Activated CD4-positive, alpha-beta T cell treated with anti-CD3 and anti-CD28 coated beads, Interleukin-2, amount 50 U/mL, for 1 hour (primary cell): ENCODE measurements at places on chromosomes 12 and 14.

DNA sequence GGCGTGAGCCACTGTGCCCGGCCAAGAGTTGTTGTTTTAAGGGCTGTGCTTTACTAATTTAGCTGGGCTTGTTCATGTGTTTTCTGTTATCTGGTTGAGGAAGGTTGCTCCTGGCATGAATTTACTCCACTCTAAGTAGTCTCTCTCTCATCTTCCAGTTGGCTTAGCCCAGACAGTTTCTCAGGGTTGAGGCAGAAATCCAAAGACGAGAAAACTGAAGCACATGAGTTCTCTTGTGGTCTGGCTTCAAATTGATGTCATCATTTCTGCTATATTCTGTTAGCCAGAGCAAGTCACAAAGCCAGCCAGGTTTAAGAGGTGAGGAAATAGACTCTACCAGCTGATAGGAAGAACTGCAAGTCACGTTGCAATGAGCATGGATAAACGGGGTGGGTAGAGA is 57.9 kb downstream of the E2F7 start:
- DNase-seq: no peak

GRCh38 chr14:92950773-92951172 is 27.8 kb downstream of the CHGA start:
- DNase-seq: no peak

- no peak for DNase-seq
Measured at GRCh38 chr12:113162102-113163029, 12.8 kb downstream of the CFAP73 start.

GRCh38 chr12:117140397-117141096 is 41.3 kb upstream of the TESC start:
- DNase-seq: no peak

DNA sequence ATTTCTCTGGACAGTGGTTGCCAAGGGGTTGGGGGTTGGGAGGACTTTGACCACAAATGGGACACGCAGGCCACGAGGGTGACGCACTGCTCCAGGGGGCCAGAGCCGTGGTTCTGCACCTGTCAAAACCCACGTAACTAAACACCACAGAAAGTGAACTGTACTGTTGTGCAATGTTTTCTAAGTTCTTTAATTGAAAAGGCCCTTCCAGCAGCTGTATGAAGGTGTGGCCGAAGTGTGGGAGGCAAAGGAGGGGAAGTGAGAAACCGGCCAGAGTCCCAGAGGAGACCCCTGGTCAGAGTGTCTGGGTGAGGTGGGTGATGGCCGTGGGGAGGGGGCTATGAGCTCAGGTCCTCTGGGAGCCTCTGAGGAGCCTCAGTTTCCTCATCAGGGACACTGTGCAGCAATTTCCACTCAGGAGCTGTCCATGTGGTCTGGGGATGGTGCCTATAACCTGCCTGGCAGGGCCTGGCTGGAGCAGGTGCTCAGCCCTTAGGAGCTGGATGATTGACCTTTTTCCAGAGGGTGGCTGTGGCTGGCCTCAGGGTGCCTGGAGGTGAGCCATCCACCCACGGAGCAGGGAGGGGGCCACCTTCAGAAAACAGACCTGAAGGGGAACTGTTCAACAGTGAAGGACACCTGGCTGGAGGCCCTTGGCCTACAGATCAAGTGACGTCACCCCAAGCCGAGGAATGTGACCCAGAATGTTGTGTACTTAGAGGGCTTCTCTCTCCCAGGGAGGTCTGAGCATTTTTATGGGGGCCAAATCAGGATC is 9.8 kb upstream of the BDKRB2 start:
- no peak for DNase-seq
